ENCODE measurements at places on chromosomes 2 and 18.

GRCh38 chr2:235382601-235383000 is 111.2 kb upstream of the AGAP1 start:
- DNase-seq, result no peak

DNA sequence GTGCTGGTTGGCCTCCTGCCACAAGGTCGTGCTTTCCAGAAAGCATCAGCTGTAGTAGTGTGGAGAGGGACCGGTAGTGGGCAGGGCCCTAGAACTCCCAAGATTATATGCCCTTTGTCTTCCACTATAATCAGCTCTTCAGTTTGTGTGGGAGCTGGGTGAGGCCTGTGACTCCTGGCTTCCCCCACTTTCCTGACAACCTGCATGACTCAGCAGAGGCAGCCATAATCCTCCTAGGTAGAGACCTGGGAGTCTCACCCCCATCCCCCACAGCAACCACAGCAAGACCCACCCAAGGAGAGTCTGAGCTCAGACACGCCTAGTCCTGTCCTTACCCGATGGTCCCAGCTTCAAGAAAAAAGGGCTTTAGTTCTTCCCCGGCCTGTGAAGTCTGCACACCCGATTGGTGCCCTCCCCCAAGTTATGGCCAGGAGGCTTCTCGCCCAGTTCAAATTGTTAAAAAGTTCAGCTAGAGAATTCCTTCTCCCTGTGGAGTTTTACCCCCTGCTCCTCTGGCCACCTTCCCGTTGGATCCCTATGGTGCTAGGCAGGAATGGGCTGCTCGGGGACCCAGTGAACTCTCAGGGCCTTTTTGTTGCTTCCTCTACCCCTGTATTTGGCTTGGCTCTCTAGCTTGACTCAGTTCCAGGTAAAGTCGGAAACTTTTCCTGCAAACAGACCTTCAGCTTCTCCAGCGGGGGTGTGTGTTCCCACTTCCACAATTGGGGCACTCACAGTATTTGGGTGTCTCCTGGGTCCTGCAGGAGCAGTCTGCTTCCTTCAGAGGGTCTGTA is 57.8 kb upstream of the FAM237A start:
- no peak for DNase-seq

DNA sequence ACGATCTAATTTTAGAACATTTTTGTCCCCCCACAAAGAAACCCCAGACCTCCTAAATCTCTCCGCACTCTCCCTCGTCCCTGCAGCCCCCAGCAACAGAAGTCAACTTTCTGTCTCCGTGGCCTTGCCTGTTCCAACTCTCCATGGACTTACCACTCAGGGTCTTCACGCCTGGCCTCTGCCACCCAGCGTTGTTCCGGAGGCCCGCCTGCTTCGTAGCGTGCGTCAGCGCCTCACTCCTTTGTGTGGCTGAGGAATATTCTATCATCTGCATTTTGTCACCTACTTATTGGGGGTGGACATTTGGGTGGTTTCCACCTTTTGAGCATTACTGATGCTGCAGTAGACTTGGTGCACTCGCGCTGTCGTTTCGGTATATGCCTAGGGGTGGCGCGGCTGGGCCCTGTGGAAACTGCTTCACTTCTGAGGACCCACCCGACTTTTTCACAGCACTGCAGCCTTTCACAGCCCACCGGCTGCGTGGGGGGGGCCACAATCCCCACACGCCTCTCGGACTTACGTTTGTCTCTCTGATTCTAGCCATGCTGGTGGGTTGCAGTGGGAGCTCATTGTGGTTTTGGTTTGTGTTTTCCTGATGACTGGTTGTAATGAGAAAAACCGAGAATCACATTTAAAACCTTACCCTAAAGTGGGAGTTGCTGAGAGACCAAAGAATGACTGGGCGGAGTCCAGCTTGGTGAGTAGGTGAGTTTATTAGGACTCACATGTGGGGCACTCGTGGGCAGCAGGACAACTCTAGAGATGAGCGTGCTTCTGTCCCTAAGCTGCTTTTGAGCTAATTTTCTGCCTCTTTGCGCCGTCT is 1.4 kb upstream of the HSBP1L1 start:
- DNase-seq, result no peak

GRCh38 chr2:98004047-98004446 is 8.3 kb upstream of the TMEM131 start:
- no peak for DNase-seq

GRCh38 chr2:15686643-15687042 is 95.0 kb downstream of the DDX1 start:
- no peak for DNase-seq

- DNase-seq, result no peak
Observed at GRCh38 chr2:98576666-98577312, 31.5 kb downstream of the COA5 start.

GRCh38 chr2:232363784-232364615 is 14.6 kb upstream of the ALPP start:
- no peak for DNase-seq

DNA sequence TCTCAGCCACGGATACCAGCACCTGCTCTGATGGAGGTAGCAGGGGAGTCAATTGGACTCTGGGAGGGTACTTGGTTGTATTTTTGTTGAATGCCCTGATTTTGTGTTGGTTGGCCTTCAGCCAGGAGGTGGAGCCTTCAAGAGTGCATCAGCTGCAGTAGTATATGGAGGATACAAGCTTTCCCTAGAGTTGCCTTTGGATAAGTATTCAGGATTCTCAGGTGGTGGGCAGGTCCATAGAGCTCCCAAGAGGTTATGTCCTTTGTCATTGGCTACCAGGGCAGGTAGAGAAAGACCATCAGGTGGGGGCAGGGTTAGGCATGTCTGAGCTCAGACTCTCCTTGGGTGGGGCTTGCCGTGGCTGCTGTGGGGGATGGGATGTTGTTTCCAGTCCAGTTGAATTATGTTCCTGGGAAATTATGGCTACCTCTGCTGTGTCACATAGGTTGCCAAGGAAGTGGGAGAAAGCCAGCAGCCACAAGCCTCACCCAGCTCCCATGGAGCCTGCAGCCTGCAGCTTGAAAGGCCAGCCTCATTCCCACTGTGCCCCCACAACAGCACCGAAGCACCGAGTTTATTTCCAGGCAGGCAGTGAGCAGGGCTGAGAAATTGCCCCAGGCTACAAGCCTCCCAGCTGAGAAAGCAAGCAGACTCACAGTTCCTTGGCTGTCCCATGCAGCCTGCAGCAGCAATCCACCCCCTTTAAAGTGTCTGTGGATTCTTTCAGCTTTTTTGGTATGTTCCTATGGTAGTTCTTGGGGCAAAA is 38.6 kb upstream of the CHST9 start:
- peak; percentile 7 for DNase-seq

DNA sequence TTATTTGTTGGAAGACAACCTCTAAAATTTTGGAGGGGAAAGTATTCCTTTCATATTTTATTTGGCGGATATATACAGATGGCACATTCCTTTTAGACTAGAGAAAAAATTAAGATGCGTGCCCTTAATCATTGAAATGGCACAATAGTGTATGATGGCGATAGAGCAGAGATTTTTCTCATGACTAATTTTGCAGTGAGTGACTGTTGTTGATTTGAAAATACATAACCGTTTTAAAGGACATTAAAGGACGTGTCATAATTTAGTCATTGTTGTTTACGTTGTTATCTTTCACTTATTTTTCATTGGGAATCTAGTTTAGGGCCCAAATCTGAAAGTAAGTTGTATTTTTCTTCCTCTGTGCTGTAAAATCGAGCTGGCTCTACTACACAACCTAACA is 61.7 kb downstream of the CERS6 start:
- no peak for DNase-seq

GRCh38 chr2:143877056-143877455 is 642.9 kb downstream of the ZEB2 start:
- DNase-seq, result no peak

GRCh38 chr2:162196638-162197037 is 44.6 kb upstream of the GCG start:
- DNase-seq, result no peak

GRCh38 chr18:75773618-75774017 is 346.1 kb upstream of the SMIM21 start:
- DNase-seq, result no peak

DNA sequence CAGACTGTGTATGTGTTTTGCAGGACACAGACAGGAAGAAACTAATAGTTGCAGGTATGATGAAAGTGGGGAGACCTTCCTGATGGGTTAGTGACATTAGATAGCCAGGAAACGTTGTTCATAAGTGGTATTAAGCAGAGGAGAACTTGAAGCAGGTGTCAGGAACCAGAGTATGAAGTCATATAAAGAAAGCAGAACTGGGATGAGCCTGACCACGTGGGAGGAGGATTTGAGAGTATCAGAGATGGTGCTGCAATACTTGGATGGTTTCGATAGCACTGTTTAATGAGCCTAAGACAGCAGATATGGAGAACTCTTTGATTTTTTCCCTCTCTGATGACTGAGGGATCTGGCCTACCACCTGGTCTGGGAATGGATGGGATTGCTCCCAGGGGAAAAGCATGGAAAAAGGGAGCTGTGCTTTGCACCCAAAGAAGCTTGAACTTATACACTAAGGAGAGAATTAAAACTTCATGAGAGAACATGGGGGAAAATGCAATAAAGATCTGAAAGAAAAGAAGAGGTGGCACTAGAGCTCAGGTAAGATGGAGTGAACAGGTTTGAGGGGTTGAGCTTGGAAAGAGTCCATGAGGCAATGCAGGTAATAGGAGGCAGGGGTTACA is 226.0 kb upstream of the LRRTM1 start:
- no peak for DNase-seq

GRCh38 chr2:45329045-45329677 is 281.9 kb downstream of the SRBD1 start:
- no peak for DNase-seq

DNA sequence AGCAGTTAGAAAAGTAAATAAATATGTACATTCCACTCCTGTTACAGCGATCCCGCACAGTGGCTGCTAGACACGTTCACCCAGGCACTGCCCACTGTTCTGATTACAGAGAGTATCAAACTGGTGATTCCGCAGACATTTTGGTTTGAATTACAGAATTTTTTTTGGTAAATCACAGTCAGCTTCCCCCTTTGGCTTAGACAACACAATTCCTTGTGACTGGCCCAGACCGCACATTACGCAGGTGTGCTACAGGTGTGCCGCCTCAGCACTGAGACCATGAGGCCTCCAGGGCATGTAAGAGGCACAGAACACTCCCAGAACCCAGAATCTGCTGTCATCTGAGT is 112.3 kb downstream of the PXDN start:
- DNase-seq, result no peak

DNA sequence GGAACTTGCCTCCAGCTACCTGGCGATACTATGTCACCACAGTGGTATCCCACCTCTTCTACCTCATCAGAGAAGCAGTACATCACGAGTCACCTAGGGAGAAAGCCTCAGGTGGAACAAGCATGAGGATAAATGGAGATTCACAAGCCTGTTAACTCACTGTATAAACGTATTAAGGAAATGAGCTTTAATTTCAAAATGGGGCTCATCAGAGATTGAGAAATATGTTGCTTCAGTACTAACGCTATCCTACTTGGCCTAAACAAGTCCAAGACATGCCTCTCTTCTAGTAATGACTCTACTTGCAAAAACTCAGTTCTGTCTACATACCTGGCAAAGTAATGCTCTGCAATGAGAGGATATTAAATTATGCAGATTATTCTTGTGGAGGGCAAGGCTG is 4.3 kb downstream of the SLC39A6 start:
- DNase-seq, result no peak

DNA sequence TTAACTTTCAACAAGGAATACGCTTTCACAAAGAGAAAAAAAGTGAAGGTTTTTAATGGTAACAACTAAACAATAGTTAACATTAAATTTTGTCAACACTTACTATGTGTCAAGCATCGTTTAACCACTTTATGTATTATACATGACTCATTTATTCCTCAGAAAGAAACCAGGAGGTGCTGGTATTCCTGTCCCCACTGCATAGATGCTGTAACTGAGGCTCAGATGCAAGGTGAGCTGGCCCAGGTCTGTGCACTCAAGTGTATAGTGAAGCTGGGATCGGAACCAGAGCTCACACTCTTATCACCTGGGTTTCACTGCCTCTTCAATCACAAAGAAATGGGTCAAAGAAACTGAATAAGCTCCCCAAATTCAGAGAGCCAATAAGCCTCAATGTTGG is 16.5 kb downstream of the FBXO15 start:
- no peak for DNase-seq

- no peak for DNase-seq
Observed at GRCh38 chr18:66993492-66993891, 389.6 kb upstream of the CDH19 start.

DNA sequence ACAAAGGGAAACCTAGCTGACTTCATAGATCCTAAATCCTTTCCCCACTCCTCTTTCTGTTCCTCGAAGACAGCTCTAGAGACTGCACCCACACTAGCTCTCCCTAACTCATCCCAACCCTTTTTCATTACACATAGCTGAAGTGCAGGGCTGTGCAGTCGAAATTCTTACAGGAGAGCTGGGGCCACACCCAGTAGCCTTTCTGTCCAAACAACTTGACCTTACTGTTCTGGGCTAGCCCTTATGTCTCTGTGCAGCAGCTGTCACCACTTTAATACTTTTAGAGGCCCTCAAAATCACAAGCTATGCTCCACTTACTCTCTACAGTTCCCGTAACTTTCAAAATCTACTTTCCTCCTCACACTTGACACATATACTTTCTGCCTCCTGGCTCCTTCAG is 666.1 kb upstream of the PKDCC start:
- peak; percentile 66 for DNase-seq

GRCh38 chr18:6741232-6741663 is 11.7 kb downstream of the ARHGAP28 start:
- no peak for DNase-seq

DNA sequence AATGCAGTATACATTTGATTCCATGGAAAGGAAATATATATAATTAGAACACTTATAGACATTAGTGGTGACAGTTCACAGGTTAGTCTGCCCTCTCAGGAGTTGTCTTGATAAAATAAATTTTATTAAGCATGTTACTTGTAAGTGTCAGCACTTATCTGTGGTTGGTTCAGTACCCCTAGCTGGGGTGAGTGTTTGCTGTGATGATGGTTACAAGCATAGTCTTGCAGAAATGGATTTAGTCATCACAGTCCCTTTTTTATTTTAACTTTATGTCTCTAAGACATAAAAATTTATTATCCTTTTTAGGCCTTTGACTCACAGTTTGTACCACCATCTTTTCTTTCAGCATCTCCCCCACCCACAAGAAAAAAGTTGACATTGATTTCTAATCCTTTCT is 52.1 kb downstream of the NCK2 start:
- DNase-seq, result no peak

All from NCI-H1417 (cell line).